ENCODE measurements at places on chromosomes 11 and 22.

DNA sequence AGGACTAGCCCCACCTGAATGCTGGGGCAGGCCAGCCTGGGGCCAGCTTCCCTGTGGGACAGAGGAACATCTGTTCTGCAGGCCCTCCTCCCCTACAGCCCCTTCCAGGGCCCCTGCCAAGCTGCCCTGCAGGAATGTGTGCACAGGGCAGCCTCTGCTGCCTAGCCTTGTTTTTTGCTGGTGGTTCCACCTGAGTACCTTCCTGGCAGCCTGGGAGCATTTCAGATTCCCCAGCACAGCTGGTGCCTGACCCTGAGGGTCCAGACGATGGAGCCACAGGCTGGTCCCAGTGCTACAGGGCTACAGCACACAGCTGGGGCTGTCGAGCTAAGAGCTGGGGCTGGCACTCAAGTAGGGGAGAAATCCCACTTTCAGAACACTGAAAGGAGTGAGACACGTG is 22.3 kb upstream of the GPR83 start:
- no peak for DNase-seq

DNA sequence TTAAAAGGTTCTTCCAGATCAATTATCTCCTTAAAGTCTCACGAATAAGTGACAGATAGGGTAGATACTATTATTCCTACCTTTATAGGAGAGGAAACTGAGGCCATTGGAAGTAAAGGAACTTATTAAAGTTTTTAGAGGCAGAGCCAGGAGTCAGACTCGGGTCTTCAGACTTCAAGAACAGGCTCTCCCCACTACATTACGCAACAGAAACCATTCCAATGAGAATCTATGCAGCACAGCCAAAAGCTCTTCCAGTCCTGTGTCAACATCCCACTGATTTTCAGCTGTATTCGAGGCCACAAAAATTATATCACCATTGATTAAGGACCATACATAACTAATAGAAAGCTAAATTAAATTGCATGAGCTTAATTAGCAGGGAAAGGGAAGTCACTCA is 77.4 kb downstream of the RELT start:
- DNase-seq, result no peak

DNA sequence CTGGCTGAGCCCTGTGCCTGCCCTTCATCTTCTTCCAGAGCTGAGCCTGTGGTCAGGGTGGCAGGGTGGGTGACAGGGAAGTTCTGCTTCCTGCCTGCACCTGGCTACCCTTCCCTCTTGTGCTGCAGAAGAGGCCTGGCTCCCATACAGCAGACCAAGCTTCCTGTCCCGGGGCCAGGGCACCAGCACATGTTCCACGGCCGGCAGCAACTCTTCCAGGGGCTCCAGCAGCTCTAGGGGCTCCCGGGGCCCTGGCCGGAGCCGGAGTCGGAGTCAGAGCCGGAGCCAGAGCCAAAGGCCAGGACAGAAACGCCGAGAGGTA is 15.0 kb downstream of the ROBO3 start:
- DNase-seq, result no peak

DNA sequence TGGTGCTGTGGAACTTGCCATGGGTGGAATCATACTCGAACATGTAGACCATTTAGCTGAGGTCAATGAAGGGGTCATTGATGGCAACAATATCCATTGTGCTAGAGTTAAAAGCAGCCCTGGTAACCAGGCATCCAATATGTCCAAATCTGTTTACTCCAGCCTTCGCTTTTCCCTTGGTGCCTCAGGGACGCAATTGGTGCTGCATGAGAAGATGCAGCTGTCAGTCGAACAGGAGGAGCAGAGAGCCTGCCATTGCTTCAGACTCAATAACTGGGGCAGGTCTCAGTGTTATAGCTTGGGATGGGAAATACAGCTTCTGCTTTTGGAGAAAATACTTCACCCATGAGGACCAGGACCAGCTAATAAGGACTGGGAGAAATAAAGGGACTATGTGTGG is 5.0 kb upstream of the MCHR1 start:
- DNase-seq, result no peak

- no peak for DNase-seq
Observed at GRCh38 chr11:69928121-69928520, 108.9 kb upstream of the FGF3 start.

DNA sequence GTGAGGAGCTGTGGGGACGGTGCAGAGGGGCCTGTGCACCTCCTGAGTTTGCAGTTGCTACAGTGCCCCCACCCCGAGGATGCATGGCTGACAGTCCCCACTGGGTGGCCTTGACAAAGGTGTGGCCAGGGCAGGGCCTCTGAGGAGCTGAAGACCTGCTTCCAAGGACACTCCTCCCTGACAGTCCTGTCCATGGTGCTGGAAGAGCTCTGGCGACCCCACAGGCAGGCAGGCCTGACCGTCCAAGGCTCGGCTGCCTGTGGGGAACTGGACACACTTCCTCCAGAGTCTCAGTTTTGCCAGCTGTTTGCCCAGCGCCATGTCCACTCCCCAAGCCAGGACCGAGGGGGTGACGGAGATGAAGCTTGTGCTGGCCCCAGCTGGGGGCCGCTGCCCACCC is 32.7 kb downstream of the BRSK2 start:
- no peak for DNase-seq

GRCh38 chr22:38033522-38034277 is 23.5 kb upstream of the PICK1 start:
- DNase-seq, result no peak

DNA sequence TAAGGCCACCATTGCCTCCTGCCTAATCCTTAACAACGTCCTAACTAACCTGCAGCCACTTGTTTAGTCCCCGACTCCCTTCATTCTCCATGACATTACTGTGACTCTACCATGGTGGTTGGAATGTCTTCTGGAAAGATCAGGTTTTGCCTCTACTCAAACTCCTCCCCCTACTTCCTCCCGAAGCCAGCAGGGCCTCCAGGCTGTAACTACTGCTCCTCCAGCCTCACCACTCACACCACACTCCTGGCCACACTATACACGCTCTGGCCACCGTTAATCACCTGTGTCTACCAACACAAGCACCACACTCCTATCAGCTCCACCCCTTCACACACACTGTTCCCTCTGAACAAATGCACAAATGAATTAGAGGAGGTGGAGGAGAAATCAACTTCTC is 69.2 kb downstream of the PACSIN2 start:
- DNase-seq, result no peak

DNA sequence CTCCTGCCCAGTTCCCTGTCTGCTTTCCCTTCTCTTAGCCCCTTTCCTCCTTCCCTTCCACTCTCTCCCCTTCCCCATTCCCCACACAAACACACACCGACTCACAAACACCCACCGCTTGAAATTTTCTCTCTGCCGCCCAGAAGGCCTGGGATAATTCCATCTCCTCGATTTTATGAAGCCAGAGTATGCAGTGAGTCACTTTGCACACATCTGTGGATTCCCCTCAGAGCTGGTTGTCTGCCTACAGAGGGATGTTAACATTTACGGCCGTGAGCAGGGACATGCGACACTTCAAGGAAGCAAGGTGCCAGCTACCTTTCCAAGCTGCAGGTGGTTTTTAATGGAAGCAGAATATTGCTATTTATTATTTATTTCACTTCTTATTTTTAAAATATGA is 332.0 kb downstream of the TENM4 start:
- DNase-seq, result no peak

GRCh38 chr22:26931471-26931870 is 274.1 kb downstream of the MIAT start:
- DNase-seq, result no peak
